ENCODE measurements at places on chromosomes 2 and 18.
A peak's percentile ranks its signal among the peaks of the same experiment; 100 is the strongest.

- DNase-seq = peak; percentile 84
Observed at GRCh38 chr2:69652206-69652605, 8.7 kb upstream of the AAK1 start.

DNA sequence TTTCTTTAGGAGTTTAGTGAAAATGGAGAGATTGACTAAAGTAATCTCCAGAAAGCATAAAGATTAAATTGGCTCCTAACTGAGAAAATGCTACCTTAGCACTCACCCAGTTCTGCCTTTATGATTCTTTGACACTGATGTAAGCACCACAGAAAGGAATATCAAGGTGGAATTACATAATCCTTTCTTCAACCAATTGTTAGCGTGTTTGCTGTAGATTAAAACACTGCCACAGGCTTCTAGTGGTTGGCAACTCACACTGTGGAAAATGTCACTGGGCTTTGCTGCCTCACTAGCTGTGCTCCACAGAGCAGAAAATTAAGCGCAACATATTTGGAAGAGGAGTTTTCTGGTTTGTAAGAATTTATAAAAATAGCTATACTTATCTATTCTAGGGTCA is 104.1 kb downstream of the DLGAP1 start:
- no peak for DNase-seq

DNA sequence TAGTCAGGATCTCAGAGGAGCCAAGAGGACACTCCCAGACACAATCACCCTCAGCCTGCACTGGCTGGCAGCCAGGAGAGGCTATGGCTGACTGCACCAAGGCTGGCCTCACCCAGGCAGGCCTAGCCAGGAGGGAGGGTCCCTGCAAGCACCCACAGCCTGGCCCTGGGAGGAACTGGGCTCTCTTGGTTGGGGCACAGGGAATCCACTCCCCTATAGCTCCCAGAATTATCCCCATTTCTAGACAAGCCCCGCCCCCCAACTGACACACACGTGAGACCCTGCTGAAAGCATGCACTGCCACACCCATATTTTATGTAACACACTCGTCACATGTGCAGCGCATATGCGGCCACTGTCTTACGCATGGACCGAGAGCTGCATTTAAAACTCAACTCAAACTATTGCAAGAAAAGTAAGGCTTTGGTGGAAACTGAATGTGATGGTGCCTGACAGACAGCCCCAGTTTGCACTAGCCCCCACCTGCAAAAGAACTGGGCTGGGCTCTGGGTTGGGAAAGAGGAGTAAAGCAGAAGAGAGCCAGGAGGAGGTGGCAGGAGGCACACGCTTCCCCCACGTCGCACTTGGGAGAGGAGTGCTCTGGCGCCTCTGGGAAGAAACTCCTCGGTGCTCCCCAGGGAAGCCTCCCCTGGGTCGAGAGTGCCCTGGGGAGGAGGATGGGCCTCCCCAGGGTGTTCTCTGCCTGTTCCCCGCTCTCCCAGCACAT is 28.9 kb upstream of the ARHGEF4 start:
- DNase-seq = no peak

DNA sequence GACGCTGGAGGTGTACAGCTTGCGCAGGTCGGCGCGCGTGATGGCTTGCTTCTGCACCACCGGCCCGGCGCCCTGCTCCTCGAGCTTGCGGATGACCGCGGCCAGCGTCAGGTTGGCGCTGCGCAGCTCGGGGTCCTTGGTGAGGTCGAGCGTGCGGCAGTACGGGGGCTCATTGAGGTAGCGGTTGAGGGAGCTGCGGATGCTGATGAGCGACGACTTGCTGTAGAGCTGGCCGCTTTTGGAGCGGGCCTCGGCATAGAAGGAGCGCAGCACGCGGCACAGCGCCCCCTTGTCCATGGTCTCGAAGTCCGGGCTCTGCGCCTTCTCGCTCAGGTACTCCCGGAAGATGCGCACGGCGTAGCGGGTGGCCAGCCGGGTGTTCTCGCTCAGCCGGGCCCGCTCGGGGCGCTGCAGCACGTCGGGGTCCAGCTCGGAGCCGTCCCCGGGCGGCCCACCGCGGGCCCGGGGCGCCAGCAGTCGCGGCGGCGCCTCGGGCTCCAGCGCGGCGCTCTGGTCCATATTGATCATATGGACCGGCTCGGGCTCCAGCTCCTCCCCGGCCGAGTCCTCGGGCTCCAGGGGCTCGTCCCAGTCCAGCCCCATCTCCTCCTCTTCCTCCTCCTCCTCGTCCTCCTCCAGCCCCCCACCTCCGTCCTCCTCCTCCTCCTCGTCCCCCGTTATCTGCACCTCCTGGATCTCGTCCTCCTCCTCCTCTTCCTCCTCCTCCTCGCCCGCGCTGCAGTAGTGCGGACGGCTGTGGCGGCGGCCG is 523 bp downstream of the KCTD1 start:
- DNase-seq = peak; percentile 83

GRCh38 chr2:44796771-44797170 is 144.7 kb upstream of the SIX3 start:
- DNase-seq = no peak

DNA sequence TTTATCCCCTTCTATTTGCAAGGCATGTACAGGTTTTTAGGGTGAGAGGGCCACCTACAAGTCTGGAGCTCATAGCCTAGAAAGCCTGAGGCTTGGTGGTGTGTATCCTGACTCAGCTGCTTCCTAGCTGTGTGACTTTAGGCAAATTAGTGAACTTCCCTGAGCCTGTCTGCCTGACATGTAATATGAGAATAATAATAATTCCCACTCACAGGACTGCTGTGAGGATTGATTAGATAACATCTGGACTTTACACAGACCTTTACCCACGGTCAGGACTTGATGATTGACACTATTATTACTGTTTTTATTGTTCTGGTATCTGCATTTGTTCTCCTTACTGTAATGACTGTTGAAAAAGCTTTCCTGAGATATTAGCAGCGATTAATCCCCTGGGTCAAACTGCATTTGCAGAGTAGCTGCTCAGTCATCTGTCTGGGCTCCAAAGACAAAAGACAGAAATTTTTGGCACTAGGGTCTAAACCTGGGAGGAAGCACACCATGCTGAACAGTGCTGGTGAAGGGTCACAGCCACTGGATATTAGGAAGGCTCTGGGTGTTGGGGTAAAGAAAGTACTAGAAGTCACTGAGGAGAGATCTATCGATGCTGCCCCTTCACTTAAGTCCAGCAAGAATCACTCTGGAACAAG is 276.5 kb upstream of the FN1 start:
- no peak for DNase-seq

- no peak for DNase-seq
Observed at GRCh38 chr2:150545916-150546315, 58.4 kb upstream of the RND3 start.

- no peak for DNase-seq
Observed at GRCh38 chr18:49645841-49646351, 84.0 kb downstream of the LIPG start.
